ENCODE measurements at places on chromosomes 2 and 18.

GRCh38 chr2:8004250-8004681 lies 677.6 kb upstream of the ID2 start:
- DNase-seq = no peak

DNA sequence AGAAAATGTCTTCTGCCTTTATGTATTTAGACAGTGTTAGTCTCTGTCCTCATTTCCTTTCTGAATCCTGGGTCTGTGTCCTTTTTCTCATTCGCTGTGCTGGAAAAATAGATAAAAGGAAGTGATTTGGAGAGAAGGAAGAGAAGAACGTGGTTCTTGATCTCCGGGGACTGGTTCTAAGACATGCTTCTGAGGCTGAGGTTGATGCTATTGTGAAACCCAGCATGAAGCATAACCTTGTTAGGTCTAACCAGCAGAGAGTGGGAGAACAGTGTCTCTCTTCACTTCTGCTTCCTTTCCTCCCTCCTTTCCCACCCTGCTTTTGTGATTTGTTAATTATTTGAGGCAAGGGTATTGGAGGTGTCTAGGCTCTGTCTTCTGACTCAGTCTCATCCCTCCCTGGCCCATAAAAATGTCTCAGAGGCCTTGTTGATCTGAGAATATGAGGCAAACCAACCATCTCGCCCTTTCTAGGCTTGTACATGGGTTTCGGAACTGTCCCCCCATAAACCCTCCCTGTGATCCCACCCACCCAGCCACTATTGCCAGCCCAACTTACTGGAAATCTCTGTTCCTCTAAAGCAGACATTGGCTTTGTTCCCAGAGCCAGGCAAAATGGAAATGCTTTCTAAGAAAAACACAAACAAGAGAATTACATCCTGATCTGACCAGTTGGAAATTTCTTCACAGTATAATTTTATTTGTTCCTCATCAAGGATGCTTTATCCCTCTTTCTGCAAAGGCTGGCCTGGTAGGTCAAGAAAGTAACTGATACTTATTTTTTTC lies 360.6 kb upstream of the TNP1 start:
- DNase-seq = no peak

GRCh38 chr2:70181363-70181956 lies 9.4 kb downstream of the C2orf42 start:
- no peak for DNase-seq

DNA sequence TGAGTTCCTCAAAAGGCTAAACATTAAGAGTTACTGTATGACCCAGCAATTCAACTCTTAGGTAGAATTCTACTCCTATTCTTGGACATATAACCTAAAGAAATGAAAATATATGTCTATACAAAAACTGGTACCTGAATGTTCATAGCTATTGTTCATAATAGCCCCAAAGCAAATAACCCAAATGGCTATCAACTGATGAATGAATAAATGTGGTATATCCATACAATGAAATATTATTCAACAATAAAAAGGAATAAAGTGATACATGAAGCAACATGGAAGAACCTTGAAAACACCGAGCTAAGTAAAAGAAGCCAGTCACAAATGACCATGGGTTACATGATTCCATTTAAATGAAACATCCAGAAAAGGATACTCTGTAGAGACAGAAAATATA lies 114.6 kb downstream of the BAZ2B start:
- no peak for DNase-seq

GRCh38 chr2:231549446-231550239 lies 19.4 kb upstream of the NMUR1 start:
- DNase-seq = no peak

DNA sequence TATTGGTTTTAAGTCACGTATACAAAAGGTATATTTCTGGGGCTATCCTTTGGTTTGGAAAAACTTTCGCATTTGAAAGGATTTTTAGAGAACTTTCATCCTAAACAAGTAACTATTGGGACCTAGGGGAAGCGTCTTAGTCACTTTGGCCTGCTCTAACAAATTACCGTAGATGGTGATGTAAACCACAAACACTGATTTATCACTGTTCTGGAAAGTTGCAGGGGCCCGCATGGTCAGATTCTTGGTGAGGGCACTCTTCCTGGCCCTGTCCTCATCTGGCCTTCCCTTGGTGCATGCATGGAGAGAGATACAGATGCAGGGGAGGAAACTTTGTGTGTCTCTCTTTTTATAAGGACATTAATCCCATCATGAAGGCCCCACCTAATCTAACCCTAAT lies 49.1 kb upstream of the ANKRD62 start:
- DNase-seq = no peak

DNA sequence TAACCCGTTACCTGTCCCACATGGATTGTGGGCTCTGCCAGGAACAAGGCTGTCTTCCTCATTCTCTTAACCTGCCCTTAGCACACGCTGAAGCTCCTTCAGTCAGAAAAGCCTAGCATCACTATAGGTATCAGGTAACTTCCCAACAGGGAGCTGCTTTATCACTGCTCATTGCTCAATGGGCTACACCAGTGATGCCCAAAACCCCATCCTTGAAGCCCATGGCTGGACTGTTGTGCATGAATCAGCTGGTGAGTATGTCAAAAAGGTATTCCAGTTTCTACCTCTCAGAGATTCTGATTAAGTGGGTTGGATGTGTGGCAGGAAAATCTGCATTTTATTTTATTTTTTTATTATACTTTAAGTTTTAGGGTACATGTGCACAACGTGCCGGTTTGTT lies 362.2 kb downstream of the LRATD1 start:
- DNase-seq = no peak

- no peak for DNase-seq
These were observed 74.5 kb upstream of the NT5C1B start for GRCh38 chr2:18663861-18664260.

GRCh38 chr2:60445684-60446179 lies 107.7 kb downstream of the BCL11A start:
- no peak for DNase-seq

DNA sequence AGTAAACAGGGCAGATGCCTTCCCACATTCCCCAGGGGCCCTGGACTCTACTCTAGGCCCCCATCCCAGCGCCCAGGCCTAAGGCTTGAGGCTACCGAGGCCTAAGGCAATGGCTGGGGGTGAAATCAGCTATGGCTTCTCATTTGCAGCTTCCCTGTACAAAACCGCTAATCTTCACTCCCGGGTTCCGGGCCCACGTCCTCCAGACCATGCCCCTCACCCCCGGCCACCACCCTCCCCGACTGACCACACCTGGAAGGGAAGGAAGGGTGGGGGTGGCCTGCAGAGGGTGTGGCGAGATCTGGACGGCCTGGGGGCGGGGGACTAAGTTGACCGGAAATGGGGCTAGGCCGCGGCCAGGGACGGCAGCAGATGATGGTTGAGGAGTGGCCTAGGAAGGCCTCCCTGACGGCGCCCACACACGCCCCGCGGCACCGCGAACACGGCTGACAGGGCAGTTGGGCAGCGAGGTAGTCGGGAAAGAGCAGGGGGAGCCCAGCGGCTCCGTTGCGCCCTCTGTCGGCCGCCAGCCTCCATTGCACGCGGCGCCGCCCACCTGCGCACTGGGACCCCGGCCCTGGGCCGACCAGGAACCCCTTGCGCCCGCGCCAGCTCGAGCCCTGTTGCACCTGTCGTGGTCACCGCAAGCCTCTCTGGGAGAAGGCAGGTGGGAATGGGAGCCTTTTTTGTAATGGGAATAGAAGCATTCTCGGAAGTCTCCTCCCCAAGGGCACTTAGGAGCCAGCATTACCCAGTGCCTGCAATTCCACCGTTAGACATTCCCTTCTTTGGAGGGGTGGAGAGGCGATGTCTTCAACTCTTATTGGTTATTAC lies 117.1 kb upstream of the STPG4 start:
- peak; percentile 76 for DNase-seq

- DNase-seq = peak; percentile 30
These were observed 42.6 kb downstream of the PXDN start for GRCh38 chr2:1701556-1702185.
